Stromal cell of bone marrow (primary cell): ENCODE measurements at places on chromosomes 4 and X.

DNA sequence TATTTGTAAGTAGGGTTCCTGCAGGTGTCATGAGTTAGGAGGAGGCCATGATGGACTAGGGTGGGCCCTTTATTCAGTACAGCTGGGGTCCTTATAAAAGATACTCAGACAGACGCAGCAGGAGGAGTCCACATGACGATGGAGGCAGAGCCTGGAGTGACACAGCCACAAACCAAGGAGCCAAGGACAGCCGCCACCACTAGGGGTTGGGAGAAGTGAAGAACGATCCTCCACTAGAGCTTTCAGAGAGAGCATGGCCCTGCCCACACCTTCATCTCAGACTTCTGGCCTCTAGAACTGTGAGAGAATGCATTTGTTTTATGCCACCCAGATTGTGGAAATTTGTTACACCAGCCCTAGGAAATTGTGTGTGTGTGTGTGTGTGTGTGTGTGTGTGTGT lies 31.1 kb downstream of the JAKMIP1 start:
- no peak for DNase-seq

DNA sequence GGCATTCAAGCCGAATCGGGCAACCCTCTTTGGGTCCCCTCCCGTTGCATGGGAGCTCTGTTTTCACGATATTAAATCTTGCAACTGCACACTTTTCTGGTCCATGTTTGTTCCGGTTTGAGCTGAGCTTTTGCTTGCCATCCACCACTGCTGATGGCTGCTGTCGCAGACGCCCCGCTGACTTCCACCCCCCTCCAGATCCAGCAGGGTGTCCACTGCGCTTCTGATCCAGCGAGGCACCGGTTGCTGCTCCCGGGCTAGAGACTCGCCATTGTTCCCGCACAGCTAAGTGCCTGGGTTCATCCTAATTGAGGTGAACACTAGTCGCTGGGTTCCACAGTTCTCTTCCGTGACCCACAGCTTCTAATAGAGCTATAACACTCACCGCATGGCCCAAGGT lies 13.3 kb downstream of the ACOX3 start:
- no peak for DNase-seq

DNA sequence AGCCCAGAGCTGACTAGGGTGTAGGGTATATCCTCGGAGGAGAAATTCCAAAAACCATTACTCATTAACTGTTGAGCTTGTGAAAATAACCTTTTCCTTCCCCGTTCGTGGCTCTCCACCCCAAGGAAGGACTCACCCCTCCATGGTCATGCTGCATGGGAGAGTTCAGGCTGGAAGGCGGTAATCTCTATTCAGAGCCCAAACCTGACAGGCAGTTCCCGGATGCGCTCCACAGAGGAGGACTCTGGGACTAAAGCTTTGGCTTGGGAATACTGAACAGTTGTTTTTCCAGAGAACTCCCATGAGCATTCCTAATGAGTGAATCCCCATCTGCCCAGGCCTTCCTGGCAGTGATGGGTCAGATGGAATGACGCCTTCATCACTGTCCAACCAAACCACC lies 125.4 kb downstream of the BCOR start:
- DNase-seq, result peak; percentile 38

DNA sequence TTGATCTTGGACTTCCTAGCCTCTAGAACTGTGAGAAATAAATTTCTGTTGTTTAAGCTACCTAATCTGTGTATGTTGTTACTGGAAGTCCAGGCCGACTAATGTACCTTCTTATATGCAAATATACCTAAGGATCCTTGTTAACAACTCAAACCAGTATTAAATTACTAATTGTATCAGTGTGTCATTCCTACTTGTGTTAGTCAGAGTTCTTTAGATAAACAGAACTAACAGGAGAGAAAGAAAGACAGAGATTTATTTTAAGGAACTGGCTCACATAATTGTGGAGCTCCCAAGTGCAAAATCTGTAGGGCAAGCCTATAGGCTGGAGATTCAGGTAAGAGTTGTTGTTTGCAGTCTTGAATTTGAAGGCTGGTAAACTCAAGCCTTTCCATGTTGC lies 120.0 kb downstream of the ADGRL3 start:
- DNase-seq, result no peak

DNA sequence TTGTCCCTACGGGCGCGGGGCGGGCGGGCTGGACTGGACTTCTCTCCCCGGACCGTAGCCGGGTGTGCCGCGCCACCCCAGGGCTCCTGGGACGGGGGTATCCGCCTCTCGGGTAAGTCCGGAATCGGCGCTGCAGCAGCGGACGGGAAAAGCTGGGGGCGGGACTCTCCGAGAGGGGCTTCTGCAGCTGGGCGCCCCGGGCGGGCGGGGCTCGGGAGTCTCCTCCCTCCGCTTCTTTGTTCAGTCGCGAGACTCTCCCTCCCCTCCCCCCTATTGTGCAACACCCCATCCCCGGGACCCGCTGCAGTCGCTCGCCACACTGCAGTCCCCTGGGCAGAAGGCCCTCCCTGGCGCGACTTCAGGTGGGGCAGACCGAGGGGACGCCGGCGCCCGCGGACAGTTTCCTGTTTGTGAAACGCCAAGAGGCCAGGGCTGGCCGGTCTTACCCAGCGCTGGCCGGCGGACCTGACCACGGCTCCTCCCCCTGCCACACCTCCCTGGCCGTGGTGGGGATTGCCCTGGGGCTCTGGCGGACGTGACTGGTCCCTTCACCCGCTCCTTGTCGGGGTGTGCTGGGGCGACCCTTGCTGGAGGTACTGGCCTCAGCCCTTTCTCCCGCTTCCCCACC lies 966 bp downstream of the CCNG2 start:
- DNase-seq, result peak; percentile 73

DNA sequence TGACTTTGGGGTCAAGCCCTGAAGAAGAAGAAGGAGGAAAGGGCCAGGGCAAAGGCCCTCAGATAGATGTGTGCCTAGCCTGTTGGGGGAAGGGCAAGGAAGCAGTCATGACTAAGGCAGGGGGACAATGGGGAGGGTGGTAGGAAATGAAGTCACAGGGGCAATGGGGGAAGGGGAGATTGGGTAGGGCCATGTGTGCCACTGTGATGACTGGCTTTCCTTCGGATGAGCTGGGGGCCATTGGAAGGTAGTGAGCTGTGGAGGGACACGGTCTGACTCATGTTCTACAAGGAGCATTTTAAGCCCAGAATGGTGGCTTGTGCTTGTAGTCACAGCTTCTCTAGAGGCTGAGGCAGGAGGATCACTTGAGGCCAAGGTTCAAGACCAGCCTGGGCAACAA lies 642.0 kb downstream of the MID1IP1 start:
- DNase-seq, result no peak

DNA sequence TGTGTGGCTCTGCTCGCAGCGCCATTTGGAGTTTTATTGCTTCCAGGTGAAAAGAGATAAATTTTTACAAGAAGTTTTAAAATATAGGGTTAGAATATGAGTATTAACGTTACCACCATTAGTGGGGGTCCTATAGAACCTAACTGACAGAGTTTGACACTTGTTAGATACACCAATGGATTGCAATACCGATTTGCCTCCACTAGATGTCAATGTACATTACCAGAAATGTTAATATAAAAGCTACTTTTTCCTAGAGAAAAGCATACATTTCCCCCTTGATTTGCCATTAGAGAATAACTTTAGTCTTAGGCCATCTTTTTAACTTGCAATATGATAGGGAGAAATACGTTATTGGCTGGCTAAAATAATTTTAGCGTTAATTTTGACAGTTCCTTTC lies 108.4 kb downstream of the LINC00632 start:
- peak; percentile 7 for DNase-seq

- peak; percentile 13 for DNase-seq
Observed at GRCh38 chr4:163755013-163755412, 260.5 kb downstream of the TMA16 start.

DNA sequence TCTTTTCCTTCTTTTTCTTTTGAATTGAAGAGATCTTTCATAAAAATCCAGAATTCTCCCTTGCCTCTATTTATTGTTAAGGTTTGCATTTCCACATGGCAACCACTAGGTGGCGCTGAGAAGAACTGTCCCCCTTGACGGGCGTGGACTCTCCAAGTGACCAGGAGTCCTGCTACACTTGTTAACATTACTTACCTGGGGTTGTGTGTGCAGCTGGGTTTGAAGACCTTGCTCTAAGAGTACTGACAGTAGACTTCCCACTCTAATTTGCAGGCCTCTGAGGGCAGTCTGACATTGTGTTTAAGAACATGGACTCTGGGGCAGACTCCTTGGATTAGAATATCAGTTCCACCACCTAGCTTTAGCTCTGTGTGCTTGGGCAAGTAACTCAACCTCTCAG lies 52.8 kb downstream of the GPRIN3 start:
- peak; percentile 3 for DNase-seq

DNA sequence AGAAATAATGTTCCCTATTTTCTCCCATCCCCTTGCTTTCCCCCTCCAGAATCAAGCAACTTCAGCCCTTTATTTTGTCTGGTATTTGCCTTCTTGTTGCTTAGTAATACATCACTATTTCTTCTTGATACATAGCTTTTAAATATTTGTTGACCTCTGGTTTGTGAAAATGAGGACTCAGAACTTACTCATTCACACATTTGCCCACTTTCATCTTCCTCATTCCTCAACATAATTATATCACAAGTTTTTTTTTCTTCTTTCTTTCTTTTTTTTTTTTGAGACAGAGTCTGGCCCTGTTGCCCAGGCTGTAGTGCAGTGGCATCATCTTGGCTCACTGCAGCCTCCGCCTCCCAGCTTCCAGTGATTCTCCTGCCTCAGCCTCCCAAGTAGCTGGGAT lies 28.9 kb upstream of the NDUFC1 start:
- DNase-seq, result no peak

DNA sequence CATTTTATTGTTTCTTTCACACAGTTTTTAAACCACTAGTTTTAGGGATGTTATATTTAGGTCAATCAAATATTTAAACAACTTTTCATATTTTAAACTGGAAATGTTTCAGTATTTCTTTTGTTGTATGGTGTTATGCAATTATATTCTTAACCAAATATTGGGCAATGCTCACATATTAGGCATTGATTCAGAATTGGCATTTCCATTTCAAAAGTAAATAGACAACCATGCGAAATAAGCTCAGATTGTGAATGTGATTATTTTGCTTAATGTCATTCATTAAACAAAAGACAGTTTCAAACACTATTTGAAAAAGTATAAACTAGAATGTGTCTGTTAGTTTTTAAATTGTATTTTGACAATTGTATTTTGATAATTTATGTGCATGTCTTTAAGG lies 36.9 kb downstream of the ARAP2 start:
- DNase-seq, result no peak

DNA sequence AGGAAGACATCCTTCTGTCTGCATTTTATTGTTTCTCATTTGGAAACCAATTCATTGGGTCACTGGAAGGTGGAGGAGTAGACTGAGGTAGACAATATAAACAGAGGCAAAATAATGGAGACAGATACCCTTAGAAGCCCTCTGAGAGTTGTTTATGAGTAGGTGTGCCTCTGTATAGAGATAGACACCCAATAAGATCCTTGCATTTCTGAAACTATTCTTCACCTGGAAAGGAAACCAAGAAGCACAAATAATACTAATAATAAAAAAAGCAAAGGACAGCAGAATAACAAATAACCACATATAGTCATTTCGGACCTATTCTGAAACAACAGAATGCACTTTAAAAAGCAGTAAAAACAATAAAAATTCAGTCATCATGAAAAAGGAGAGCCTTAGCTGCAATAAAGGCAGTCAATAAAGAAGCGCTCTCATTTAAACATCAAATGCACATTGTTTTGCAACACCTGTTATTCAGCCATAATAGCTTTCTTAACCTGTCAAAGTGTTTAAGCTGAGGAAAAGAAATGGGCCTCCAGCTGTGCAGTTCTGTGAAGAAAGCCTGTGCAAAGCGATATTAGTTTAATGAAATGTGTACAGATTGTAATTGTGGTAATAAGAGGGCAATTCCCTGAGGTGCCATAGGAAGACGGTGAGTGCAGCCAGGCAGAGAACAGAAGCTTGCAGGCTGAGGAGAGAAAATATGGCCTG lies 904.2 kb downstream of the STPG2 start:
- DNase-seq, result no peak

GRCh38 chr4:174628191-174628590 lies 105.9 kb upstream of the HPGD start:
- DNase-seq, result no peak

GRCh38 chrX:33211356-33212260 lies at the start of gene DMD:
TSS of gene DMD (minus strand) at chrX:33211549. CDS start at chrX:33211312, 237 bp downstream.
- DNase-seq, result peak; percentile 29

DNA sequence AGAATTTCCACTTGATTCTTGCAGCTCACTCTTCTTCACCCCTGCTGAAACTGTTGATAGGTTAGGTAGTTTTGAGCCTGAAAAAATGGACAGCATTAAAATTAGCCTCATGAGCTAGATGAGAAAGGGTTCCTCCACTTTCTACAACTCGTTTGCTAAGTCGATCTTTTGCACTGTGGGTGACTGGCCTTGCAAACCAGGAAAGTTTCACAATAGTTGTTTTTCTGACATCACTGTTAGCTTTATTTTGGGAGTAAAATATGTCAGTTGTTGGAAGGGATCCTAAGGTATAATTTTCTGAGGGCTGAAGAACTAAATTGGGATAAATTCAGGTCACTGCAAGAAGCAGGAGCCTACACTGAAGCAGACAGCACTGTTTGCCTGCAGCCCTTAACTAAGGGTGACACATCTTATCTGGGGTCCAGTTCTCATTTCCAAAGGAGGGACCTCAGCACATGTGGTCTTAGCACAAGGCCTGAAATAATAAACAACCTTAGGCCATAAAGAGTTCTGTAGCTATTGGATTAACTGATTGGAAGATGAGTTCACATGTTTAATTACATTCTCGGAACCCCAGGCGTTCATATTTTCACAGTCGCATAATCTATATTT lies 29.1 kb downstream of the ANAPC4 start:
- peak; percentile 52 for DNase-seq

- DNase-seq, result no peak
Observed at GRCh38 chr4:138051157-138051556, 191.0 kb downstream of the SLC7A11 start.

DNA sequence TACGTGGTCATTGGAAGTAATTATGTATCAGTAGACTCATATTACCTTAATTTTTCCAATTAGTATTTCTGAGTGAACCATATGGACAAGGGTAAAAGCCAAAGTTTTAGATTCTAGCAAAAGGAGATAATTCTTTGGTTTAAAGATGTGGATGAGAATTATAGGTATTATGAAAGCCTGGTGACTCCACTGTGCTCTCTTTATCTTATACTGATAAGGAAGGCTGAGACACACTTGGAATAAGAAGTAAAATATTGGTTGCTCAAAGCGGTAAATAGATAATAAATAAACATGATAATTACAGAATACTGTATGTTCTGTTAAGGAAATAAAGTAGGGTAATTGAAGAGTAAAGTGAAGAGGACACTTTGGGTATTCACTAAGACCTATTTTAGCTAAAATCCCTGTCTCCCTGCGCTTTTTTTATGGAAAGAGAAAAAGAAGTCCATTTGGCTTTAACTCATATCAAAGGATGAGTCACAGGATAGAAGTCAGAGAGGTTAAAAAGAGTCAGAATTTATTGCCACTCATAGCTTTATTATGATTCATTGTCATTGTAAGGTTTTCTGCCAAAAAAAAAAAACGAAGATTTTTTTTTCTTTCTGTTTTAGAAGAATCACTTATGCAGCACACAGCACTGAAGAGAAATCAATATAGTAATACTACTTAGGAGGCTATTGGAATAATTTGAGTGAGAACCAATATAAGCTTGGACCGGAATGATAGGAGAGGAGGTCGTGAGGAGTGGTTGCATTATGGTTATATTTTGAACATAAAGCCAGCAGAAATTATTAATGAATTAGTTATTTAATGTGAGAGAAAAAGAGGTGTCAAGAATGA lies 2463.1 kb downstream of the ARAP2 start:
- DNase-seq, result peak; percentile 38

- DNase-seq, result no peak
Observed at GRCh38 chr4:15906020-15906443, 32.5 kb downstream of the FGFBP1 start.
